Umbilical cord (tissue), 2 donors: ENCODE measurements at places on chromosomes 1 and 21.

GRCh38 chr1:96338622-96339021 is 383.0 kb upstream of the PTBP2 start:
- no peak for DNase-seq

GRCh38 chr21:26732432-26733221 is 112.6 kb downstream of the ADAMTS1 start:
- peak; percentile 57 for DNase-seq

DNA sequence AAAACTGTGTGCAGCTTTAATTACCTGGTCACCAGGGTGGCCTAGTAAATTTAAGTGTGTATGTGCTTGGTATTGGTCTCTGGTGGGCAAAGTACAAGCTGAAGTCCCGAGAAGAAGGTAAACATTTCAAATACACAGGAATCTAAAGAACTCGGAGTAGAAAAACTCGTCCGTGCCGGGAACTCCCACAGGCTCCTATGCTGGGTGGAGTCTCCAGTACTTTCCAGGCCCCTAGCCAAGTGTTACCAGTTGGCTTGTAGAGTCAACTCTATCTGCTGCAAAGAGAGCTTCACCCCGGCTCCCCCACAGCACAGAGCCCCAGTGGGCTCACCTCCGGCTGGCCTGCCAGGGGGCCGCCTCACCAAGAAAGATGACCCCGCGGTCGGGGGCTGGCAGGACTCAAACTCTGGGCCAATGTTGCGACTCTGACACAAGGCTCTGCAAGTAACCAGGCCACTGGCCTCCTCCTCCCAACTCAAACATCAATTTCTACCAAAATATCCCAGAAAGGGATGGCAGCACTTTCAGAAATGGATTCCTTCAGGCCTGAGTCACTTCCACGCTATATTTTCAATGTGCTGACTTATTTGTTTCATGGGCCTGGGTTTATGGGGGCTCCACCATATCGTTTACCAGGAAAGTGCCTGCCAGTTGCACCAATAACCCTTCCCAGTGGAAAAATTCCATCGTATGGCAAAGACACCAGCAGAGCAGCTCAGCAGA is 73.9 kb downstream of the SLC66A1 start:
- DNase-seq: peak; percentile 81

DNA sequence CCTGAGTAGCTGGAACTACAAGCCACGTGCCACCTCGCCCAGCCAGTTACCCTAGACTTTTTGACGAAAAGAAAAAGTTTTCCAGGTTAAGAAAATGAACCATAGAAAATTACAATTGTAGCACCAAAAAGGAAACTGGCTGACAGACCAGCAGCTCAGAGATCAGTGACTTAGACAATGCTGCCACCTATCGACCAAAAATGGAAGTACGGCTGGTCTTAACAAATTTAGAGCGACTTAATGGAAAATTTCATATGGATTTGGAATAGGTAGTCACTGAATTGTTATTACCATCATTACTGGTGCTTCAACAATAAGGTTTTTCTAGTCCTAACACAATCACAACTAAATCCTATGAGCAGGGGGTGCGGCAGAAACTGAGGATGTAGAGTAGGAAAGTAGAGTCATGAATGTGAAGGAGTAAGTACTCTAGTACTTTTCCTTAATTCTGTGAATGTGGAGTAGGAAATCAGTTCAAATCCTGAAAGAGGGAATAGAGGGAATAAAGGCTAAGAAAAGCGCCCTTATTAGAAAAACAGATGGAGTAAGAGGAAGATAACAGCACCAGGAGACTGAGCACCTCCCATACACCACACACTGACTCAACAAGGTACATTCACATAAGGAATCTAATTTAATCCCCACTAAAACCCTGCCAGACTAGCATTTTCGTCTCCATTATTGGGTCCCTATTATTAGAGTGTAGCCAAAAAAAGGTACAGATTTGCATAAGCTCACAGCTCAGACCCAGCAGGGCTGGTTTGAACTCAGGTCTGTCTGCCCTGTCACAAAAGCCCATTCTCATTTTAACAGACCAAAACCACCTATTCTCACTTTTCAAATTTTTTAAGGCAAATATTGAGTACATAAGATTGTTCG is 37.9 kb upstream of the MGST3 start:
- peak; percentile 85 for DNase-seq

GRCh38 chr1:237858992-237859391 is 31.7 kb downstream of the ZP4 start:
- no peak for DNase-seq

GRCh38 chr1:8055973-8056372 is 29.9 kb upstream of the ERRFI1 start:
- peak; percentile 70 for DNase-seq

DNA sequence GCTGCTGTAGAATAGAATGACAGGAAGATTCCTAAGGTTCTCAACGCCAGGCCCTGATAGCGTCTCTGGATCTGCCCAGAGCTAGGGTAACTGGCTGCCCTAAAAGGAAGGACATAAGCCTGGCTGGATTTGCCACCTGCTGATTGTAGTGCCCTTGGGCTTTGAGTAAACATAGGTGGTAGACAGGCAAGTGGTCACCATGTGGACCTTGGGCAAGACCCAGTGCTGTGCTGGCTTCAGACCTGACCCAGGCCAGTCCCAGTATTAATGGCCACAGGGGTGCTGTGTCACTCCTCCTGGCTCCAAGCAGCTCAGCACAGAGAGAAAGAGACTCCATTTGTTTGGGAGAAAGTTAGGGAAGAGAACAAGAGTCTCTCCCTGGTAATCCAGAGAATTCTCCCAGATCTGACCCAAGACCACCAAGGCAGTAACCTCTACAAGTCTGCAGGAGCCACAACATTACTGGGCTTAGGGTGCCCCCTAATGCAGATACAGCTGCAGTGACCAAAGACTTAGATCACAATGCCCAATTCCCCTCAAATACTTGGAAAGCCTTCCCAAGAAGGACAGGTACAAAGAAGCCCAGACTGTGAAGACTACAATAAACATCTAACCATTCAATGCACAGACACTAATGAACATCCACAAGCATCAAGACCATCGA is 44.5 kb downstream of the PHTF1 start:
- DNase-seq: peak; percentile 1

DNA sequence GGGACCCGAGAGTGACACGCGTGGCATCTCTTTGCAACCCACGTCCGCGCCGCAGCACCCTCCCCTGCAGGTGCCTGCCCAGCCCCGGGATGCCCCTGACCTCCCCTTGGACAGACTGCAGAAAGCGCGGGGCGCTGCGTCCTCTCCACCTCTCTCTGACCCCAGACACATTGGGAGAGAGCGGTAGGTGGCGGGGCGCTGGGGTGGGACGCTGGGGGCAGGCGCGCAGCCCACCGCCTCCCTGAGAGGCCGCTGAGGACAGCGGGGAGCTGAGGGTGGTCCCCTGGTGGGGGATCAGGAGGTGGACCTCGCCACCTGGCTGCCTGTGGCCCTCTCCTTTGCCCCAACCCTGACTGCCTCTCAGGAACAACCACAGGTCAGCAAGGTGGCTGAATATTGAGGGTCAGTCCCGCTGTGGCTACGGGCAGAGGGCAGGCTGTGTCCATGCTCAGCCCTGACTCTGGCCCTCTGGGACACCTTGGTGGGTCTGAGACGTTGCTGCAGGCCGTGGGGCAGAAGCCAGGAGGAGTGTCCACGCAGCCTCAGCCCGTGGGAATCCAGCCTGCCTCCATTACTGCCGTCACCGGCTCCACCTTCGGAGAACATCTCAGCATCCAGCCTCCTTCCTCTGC is 761 bp upstream of the UBE2J2 start:
- DNase-seq: no peak
